ENCODE measurements at places on chromosomes 5 and 9. TPM values are rescaled to one million over a fixed set of nuclear protein-coding genes. Genes with fewer than 3 reads are reported as not detected.

Gene COL5A1
- 0.90 TPM for total RNA-seq

Gene FEM1C
- total RNA-seq, result 11.8 TPM

Gene SLC25A2
- not detected for total RNA-seq

Gene ARAP3
- 4.0 TPM for total RNA-seq

Gene N4BP3
- total RNA-seq, result 4.5 TPM

Gene C5orf24
- total RNA-seq, result 22.6 TPM

Gene DAB2IP
- 8.4 TPM for total RNA-seq

Gene TSLP
- total RNA-seq, result 2.0 TPM

Gene C5orf58
- not detected for total RNA-seq

Gene SEC61B
- 77.2 TPM for total RNA-seq

Gene LOX
- total RNA-seq, result 1.4 TPM

Gene NR2F1-AS1
- 1.1 TPM for total RNA-seq

Gene DPP7
- 45.1 TPM for total RNA-seq

Gene FCN2
- not detected for total RNA-seq

Gene SH3TC2
- total RNA-seq, result 4.0 TPM

Gene PSAT1
- total RNA-seq, result 142 TPM

Gene GPX8
- 12.1 TPM for total RNA-seq

Gene IL5
- not detected for total RNA-seq

Gene RNF224
- total RNA-seq, result 1.2 TPM

Gene NPR3
- total RNA-seq, result 17.1 TPM

Gene KCNT1
- not detected for total RNA-seq

Gene SPATA31D3
- total RNA-seq, result not detected

Gene INSL4
- total RNA-seq, result not detected

Gene SELENOP
- total RNA-seq, result 17.3 TPM

Gene PCDHGA8
- total RNA-seq, result 0.51 TPM

Gene PRELID2
- 14.8 TPM for total RNA-seq

Gene ANGPTL2
- total RNA-seq, result 0.79 TPM

Gene SLC36A3
- not detected for total RNA-seq

Gene STING1
- 2.8 TPM for total RNA-seq

Gene GFPT2
- 0.26 TPM for total RNA-seq
